Fibroblast of skin of right quadriceps (primary cell): ENCODE measurements at places on chromosomes 5 and 9.

DNA sequence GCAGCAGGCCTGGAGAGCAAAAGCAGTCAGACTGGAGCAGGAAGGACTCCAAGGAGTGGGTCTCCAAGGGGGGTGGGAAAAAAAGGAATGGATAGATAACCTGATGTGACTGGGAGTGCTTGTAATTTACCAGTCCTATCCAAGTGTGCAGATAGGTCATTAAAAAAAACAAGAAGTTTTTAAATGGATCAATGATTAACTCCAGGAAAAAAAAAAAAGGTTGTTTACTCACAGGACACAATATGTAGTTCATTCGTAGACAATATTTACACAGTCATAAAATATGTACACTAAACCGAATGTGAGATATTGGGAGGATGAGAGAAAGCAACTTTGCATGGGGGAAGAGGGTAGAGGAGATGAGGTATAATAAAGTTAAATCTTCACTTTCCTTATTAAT is 20.4 kb downstream of the ZBTB5 start:
- no peak for DNase-seq

DNA sequence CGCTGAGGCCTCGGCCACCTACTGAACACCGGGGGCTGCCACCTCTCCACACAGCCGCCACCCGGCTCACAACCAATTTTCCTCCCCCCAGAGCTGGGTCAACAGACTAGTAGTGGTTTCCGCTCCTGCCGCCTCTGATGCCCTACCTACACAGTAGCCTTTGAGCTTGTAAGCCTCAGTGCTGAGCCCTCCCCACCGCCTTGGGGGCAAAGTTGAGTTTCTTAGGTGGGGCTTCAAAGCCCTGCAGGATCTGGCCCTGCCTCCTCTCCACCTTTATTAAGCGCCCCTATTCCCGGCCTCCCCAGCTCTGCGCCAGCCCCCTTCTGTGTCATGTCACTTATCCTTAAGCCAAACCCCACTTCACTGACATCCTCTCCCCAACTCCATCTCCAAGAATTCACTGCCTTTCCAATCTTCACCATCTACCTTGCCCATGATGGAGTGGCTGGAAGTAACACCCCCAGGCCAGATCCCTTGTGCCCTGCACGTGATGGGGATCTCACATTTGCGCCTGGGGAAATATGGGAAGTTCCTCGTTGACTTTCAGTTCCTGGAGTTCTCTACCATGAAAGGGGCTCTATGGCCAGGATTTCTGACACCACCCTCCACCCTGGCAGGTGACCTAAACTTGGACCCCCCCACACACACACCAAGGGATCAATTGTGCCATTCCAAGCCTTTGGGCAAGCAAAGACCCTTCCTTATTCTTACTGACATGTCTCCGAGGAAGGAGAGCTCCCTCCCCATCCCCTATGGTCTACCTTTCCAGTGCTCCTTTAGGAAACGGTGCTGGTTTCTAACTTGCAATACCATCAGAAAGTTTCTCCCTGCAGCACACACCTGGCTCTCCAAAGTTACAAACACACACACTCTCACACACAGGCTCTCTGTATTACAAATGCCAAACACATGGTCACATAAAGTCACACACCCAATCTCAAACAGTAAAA is 2.7 kb upstream of the CNTFR start:
- DNase-seq, result no peak

DNA sequence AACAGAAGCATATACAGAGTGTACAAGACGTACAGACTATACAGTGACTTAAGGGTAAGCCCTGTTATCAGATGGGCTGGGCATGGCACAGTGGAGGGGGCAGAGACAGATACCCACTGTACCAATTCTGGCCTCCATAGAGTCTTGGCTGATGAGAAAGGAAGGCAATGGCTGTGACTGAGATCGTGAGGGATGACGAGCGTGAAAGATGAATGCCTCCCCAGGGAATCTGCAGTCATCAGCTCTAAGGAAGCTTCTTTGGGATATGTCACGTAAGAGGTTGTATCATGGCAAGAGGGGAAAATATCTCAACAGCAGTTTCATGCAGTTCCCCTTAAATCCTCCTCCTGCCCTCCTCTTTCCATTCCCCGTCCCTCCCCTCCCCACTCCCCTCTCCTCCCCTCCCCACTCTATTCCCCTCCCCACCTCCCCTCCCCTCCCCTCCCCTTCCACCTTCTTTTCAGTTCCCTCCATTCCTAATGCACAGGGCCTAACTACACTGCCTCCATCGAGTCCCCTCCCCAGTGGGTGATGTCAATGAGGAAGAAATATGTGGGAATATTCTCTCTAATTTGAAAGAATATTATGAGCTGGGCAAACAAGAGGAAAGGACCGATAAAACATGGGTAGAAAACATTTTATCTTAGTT is 226.4 kb upstream of the DAP start:
- DNase-seq, result no peak

DNA sequence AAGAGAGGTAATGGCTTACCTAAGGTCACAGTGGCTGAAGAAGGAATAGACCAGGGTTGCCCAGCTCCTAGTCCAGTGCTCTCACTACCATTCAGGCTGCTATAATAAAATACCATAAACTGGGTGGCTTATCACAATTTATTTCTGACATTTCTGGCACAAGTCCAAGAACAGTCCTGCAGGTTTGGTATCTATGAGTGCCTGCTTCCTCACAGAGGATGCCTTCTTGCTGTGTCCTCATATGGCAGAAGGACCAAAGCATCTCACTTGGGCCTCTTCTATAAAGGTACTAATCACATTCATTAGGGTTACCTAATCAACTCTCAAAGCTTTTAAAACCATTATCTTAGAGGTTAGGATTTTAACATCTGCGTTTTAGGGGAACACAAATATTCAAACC is 17.2 kb downstream of the STARD4 start:
- DNase-seq, result no peak

DNA sequence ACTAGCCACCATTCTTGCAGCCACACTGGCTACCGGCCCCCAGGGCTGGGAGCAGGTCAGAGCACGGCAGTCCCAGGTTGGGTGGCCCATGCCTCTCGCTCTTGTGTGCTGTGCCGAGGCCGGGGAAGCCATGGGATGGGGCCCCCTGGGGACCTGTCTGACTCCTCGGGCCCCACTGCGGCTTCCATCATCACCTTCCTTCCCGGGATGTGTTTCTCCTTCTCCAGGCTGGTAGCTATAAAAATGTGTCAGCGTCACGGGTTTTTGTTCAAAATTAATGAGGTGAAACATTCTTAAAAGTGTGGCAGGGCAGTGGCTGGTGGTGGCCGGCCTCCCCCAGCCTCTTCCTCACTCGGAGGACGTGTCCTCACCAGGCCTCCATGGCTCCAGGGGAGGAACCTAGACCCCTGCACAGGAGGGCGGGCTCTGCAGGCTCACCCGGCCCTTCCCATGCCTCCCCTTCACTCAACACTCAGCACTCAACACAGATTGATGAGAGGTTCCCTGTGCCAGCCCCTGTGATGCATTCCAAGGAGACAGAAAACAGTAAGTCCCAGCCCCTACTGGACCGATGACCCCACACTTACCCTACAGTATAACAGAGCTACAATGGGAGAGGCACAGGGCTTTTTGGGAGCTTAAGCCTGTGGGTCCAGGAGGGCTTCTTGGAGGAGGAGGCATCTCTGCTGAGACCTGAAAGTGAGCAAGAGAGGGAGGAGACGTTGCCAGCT is 43.2 kb downstream of the PTGES start:
- no peak for DNase-seq

- DNase-seq, result no peak
Observed at GRCh38 chr9:114482593-114482992, 22.7 kb downstream of the WHRN start.

- no peak for DNase-seq
Observed at GRCh38 chr9:7370988-7371387, 428.6 kb downstream of the DMAC1 start.

DNA sequence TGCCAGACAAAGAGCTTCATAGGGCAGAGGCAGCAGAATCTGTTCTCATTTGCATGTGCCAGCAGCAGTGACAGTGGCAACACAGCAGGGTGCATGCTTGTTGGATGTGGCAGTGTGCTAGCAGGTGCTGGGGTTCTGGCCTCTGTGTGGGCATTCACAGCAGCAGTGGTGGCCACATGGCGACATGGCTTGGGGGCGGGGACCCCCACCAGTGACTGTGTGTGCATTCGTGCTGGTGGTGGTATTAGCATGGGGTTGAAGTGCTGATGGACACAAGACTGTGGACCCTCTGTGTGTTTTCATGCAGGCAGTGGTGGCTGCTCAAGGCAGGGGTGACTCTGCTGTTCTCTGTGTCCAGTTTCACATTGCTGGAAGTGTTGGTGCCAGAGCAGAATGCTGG is 183.2 kb upstream of the PDE4D start:
- no peak for DNase-seq

GRCh38 chr5:78419396-78419795 is 59.0 kb downstream of the SCAMP1 start:
- DNase-seq, result no peak

GRCh38 chr5:108472237-108472636 is 90.3 kb upstream of the FBXL17 start:
- DNase-seq, result peak; percentile 10

- DNase-seq, result no peak
Observed at GRCh38 chr5:126143622-126144021, 279.6 kb upstream of the GRAMD2B start.

DNA sequence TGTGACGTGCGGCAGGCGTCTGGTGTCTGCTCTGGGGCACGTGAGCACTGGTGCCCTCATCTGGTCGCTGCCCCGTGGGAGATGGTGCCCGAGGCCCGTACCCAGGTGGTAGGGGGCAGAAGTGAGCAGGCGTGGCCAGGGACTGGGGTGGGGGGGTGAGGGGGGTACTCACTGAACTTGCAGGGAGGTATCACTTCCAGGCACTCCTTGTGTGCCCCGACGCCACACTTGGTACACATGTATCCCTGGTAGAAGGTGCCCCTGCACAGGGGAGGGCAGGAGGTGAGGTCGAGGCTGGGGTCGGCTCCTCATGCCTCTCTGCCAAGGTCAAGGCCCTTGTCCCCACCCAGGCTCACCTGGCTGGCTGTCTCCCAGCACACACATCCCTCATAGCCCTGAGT is 45.2 kb upstream of the SARDH start:
- DNase-seq, result no peak

GRCh38 chr5:100520348-100520747 is 14.8 kb upstream of the FAM174A start:
- DNase-seq, result no peak

DNA sequence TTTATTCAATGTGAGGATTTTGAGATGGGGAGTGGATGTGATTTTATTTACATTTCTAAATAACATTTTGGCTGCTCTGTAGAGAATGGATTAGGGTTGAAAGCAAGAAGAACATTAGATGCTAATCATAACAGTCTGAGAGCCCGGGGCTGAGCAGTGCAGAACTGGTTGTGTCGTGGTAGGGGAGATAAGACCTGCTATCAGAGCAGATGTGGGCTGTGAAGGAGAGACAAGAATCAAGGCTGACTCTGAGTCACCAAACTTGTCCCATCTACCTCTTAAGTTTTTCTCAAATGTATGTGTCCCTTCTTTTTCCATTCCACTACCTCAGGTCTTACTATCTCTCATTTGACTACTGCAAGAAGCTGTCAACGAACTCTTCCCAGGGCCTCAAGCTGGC is 35.4 kb upstream of the SLC28A3 start:
- DNase-seq, result no peak

DNA sequence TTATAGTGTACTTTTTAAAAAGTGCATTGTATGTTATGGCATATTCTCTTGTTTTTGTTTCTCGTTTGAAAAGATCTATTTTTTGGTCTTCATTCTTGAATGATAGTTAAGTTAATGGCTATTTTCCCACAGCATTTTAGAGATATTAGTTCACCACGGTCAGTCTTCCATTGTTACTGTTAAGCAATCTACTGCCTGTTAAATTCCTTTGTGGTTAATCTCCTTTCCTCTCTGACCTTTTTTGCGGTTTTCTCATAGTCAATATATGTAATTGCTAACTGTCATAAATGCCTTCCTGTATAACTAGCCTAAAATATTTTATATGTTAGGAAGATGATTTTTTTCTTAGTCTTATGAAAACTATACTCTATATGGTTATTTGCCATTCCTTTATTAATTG is 250.8 kb upstream of the FBXL7 start:
- DNase-seq, result peak; percentile 84

DNA sequence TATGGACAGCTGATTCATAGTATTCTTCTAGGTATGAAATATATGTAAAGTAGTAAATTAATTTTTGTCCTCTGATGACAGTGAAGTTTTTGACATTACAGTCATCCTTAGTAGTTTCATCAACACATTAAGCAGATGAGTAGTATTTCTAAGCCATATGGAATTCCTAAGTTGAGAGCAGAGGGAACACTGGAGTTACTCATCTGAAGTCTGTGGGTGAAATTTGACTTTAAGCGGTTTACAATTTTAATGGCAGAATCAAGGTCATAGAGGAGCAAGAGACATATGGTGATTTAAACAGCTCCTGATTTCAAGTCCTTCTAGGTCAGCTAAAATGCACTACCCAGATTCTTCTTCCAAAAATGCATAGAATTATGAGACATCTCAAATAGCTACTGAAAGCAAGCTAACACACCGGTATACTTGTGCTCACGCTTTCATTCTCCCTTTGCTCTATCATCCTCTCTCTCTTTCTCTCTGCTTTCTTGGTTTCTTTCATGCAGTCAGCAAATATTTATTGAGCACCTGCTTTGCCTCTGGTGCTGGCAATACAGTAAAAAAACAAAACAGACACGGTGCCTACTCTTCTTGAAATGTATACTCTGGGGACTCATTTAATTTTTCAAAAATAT is 235.9 kb downstream of the FER start:
- peak; percentile 76 for DNase-seq

GRCh38 chr5:93578813-93579691 is 2.0 kb downstream of the NR2F1-AS1 start:
- DNase-seq, result no peak

DNA sequence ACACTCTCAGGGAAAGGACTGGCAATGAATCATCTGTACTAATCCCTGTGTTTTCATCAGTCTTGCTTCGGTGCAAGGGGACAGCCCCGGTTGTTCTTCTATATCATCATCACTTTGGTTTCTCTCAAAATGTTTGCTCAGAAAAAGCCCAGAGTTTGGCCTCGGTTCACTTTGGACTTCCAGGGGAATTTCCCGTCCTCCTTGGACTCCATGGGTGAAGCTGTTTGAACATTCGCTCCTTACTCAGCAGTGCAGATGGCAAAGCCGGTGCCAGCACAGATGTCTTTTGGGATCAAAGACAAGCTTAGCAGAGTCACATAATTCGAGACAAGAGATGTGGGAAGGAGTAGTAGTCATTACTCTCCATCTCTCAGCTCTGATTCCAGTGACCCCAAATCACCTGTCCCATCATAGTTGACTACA is 69.8 kb upstream of the TNFSF8 start:
- DNase-seq, result no peak
